ENCODE measurements at places on chromosomes 12 and 14. TPM values are rescaled to one million over a fixed set of nuclear protein-coding genes. Genes with fewer than 3 reads are reported as not detected.

The TEX52 gene
- polyA plus RNA-seq, result not detected

The NEMF gene
- polyA plus RNA-seq, result 27.0 TPM

DNA sequence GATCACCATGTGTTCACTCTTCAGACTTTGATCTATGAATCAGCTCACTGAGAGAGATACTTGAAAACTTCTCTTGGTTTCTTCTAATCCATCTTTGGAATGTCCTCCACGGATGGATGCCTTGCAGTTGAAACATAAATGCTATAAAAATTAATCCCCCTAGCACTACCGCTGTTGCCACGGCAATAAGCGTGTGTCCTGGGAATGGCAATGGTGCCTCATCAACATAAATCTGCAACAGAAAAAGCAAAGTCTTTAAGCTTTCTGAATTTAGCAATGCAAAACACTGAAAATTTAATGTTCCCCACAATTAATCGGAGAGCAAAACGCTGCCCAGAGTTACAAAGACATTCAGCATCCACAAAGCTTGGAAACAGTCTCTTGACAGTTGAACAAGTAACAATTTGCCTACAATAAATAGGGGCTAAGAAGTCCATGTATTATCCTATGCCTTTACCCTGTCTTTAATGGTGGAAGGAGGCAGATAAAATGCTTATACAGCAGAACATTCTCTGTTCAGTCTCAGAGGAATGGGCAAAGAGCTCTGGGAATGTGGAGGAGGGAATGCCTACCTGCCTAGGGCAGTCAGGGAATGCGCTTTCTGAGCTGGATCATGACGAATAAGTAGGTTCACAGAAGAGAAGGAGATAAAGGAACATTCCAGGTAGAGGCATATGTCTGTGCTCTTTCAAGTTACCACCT lies 70.9 kb upstream of the PPP4R3A start:
- DNase-seq, result no peak

DNA sequence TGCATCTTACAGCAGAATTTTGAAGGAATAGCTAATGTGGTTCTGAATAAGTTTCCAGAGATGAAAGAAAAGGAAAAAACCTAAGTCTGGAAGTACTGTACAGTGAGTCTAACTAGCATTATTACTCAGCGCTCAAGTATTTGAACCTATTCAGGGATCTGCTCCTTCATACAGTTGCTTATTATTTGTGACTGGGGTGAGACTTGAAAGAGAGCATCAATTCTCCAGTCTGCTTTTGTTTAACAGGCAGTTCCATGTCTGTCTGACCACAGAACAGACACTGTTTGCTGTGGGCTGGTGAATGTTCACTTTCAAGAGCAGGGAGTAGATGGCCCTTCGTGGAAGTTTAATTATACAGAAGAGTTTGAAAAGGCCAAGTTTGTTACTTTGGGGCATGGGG lies 9.3 kb downstream of the ETV6 start:
- no peak for DNase-seq

DNA sequence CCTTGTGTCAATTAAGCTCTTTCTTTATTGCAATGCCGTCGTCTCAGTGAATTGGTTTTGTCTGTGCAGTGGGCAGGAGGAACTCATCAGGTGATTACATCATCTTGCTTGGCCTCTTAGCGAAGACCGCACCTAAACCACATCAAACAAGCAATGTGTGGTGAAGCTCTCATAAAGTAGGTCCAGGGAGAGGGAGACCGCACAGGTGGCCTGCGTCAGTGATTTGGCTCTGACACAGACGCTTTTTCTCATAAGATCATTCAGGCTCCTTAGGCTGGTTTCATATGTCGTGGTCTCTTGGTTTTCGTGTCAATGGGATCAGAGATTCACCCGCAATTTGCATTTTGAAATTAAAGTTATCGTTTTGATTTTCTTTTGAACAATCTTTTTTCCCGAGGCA lies 6.7 kb upstream of the TESC start:
- no peak for DNase-seq

GRCh38 chr12:44500423-44500822 lies 375.7 kb downstream of the NELL2 start:
- peak; percentile 49 for DNase-seq

Data from right cardiac atrium (tissue), 5 donors.